Activated CD4-positive, alpha-beta T cell treated with anti-CD3 and anti-CD28 coated beads for 24 hours (primary cell): ENCODE measurements at places on chromosomes 3 and 15.

DNA sequence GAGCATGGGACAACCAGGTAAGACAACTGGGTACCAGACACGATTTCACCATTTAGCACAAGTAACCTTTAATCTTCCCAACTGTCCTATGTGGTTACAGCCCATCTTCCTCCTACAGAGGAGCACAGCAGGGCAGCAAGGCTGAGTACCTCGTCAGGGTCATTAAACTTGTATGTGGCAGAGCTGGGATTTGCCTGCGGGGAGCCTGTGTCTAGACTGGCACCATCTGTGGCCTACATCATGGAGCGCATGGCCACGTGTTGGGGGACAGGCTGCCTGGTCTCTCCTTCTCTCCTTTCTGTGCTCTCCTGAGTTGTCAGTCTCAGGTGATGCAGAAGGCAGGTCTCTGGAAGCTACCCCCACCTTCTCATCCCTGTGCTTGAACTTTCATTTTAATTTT is 32.2 kb downstream of the GOLGA6A start:
- no peak for DNase-seq

GRCh38 chr3:16510620-16511319 is 2.7 kb downstream of the RFTN1 start:
- DNase-seq = no peak

- DNase-seq = no peak
Measured at GRCh38 chr3:170660139-170660538, 74.3 kb upstream of the SLC7A14 start.

- DNase-seq = no peak
Measured at GRCh38 chr3:50815844-50816243, 141.1 kb downstream of the DOCK3 start.

- no peak for DNase-seq
Measured at GRCh38 chr15:44381236-44381635, 46.2 kb upstream of the CTDSPL2 start.
